AG04450 (cell line): ENCODE measurements at places on chromosomes 5 and 9. TPM values are rescaled to one million over a fixed set of nuclear protein-coding genes. Genes with fewer than 3 reads are reported as not detected.

The IL3 gene
- polyA plus RNA-seq, result not detected in 2 replicates

The PCDHA8 gene
- polyA plus RNA-seq, result 0.01 TPM in 1 of 2 replicates, not detected in the other

The F2RL2 gene
- polyA plus RNA-seq, result 83.1 and 89.6 TPM in 2 replicates

The GRXCR2 gene
- not detected in 2 replicates for polyA plus RNA-seq

The TSSK1B gene
- polyA plus RNA-seq, result 0.10 TPM in 1 of 2 replicates, not detected in the other

GRCh38 chr5:18497089-18497488 is 862.8 kb downstream of the TAF11L14 start:
- no peak for DNase-seq

DNA sequence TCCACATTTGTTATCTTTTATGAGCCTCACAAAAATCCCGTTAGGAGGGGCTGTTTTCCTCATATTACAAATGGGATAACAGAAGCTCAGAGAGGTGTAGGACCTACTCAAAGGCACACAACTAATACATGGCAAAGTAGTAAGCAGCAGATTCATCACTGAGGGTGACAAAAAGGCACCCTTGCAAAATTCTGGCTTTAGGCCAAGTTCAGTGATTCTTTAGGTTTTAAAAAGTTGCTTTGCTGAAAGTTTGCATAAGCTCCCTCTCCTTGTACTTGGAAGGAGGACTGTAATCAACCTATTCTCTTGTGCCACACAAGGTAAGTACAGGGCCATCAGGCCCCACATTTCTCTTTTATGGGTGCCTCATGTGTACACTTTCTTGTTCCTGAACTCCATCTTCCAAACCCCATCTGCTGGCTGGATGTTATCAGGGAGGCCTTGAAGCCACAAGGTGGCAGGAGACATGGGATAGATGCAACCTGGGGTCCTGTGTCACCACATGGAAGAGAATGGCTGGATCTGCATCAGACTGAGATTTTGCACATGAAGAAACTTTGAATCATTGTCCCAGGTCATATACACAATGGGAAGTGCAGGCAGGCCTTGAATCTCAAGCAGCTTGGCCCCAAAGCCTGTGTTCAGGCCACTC is 311.6 kb downstream of the MSX2 start:
- DNase-seq, result no peak

GRCh38 chr9:8872802-8873201 is 1073.2 kb upstream of the DMAC1 start:
- DNase-seq, result no peak

GRCh38 chr5:9423571-9423970 is 122.3 kb downstream of the SEMA5A start:
- DNase-seq, result no peak
